ENCODE measurements at places on chromosomes 6 and 20. TPM values are rescaled to one million over a fixed set of nuclear protein-coding genes. Genes with fewer than 3 reads are reported as not detected.

Gene DEFB116
- total RNA-seq = not detected

Gene GCNT2
- total RNA-seq = 1.4 TPM

Gene TMEM74B
- 0.18 TPM for total RNA-seq

Gene TBXT
- total RNA-seq = not detected

DNA sequence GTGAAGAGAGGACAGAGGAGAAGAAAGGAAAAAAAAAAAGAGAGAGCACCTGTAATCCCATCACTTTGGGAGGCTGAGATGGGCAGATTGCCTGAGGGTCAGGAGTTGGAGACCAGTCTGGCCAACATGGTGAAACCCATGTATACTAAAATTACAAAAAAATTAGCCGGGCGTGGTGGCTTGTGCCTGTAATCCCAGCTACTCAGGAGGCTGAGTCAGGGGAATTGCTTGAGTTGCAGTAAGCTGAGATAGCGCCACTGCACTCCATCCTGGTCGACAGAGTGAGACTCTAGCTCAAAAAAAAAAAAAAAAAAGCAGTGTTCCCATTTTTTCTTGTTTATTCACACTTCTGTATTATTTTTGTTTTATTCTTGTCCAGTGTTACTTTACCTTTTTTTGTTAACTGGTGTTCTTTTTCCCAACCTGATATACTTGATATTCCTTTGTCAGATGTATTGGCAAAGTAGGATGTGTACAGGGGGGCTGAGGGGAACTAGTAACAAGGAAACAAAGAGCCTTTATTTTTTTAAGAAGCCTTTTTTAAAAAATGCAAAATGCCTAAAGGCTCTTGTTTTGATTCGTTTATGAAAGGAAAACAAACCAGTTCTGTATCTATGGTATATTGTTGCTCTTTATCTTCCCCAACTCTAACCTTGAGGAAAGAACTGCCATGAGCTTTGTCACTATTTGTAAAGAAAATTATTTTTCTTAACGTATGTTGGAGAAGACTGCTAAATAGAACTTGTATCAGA is 22.3 kb downstream of the COL19A1 start:
- DNase-seq = no peak

GRCh38 chr20:63461104-63461763 is 11.2 kb downstream of the KCNQ2 start:
- DNase-seq = no peak

DNA sequence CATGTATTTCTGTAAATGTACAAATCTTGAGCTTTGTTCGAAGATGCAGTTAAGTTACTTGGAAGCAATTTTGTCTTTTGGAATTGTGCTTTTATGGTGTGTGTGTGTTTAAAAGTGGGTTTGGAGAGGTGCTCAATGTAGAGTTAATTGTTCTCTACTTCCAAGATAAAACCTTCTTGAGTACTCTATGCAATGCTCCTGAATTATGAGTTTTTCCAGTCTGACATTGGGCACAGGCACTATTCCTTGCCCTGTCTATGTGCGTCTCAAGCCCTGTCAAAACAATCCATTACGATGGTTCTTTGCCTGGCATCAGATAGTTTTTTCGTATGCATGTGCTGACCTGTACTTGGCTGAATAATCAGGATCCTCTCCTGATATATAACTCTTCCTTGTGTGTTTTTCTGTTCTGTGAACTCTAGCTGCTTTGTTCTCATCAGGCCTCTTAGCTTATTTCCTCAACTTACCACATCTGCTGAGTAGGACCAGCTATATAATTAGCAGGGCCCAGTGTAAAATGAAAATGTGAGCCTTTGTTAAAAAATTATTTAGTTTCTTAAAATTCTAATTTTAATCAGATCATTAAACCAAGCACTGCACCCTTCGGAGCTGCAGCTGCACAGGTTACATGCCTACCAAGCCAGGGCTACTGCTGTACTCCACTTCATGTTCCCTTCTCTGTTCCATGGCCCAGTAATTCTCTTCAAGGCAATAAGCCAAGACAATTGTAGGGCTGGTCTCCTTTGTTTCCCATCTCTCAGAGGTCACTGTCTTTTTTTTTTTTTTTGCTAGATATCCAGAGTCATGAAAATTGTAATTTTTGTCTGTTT is 160.1 kb downstream of the ZFAND3 start:
- no peak for DNase-seq

DNA sequence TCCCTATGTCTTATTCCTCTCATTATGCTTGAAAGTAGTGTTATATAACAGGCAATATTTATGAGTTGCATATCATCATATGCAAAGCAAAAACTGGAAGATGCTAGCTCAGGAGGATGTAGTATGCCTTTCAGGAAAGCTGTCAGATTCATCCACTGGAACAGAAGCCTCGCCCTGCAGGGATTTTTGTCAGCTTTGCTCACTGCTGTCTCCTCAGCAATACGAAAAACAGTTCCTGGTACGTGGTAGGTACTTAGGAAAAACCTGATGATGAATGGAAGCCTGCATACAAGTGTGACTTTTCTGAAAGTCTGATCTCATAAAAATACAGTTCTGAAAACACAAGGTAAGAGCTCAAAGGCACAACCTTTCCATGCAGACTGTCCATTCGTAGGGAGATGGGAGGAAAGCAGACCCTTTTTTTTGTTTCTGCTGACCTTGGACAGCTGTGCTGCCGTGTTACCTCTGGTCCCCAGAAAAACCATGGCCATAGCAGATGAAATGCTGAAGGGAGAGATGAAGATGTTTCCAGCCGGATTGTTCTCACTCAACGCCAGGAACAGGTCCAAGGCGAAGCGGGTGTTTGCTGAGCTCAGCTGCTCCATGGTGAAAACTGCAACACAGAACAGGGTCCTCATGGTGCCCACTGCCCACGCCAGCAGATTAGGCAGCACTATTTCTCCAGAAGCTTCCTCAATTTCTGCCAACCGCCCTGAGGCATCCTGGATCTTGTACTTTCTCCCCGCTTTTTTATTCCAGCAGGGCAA is 1.5 kb downstream of the SERPINB1 start:
- DNase-seq = no peak

DNA sequence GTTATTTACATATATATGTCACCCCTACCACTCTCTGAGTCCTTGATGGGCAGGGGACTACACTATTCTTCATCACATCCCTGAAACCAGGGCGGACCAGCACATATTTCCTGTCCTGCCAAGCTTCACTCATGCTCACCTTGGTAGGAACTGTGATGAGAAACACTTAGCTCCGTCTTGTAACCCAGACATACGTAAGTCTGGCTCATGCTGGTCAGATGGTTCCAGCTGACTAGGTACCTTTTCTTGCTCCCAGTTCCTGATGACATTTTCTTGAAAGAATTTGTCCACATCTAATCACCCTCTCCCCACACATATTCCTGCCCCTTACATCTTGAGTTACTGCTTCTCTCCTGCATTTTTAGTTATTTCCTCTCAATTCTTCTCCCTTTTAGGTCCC is 122.2 kb upstream of the MYLIP start:
- DNase-seq = no peak
